Stimulated activated CD4-positive, alpha-beta T cell treated with anti-CD3 and anti-CD28 coated beads, Interleukin-12 subunit alpha, Interleukin-12 subunit beta, amount 100 ng/mL, for 4 hours (primary cell): ENCODE measurements at places on chromosomes 2 and 18.
A peak's percentile ranks its signal among the peaks of the same experiment; 100 is the strongest.

GRCh38 chr2:218880102-218880858, at the start of gene WNT10A:
TSS of gene WNT10A (plus strand) at chr2:218880852. CDS start at chr2:218880996, 144 bp downstream.
- peak; percentile 68 for DNase-seq

- no peak for DNase-seq
These were observed 235.7 kb downstream of the DYM start for GRCh38 chr18:49224738-49225137.

DNA sequence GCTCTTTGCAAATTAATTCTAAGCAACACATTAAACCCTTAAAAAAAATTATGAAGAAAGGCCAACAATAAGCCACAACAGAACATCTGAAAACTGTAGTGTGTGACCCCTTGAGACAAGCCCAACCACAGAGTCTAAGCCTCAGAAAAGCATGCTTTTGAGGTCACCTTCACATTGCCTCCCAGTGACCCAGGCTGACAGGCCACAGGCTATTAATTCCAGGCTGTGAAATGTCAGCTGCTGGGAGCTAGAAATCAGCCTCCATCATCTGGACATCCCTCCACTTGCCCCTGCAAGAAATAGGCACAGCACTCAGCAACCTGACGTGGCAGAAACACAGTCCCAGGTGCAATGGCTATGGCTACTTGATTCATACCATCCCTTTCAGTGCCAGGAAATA, 179.4 kb upstream of the ZFP36L2 start:
- no peak for DNase-seq

GRCh38 chr2:146870691-146871090, 974.1 kb upstream of the ACVR2A start:
- DNase-seq = no peak

- DNase-seq = peak; percentile 42
These were observed 1.7 kb upstream of the GCG start for GRCh38 chr2:162153608-162154224.

DNA sequence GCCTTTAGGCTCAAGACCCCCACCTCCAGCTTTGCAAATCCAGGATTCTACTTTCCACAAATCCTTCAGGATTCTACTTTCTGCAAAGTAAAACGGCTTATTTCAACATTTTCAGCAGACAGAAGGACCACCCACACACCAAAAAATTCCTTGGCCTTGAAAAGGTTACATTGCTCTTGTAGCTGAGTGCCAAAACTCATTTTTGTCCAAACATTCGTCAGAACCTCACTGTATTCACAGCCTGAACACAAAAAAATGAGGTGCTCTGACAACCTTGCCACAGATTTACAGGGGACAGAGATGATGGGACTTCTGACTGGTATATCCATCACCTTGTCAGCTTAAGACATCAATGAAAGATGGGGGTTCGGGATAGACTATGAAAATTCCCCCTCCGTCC, 63.0 kb upstream of the COX7A2L start:
- DNase-seq = no peak

GRCh38 chr2:228417526-228417925, 236.0 kb upstream of the SPHKAP start:
- DNase-seq = no peak

DNA sequence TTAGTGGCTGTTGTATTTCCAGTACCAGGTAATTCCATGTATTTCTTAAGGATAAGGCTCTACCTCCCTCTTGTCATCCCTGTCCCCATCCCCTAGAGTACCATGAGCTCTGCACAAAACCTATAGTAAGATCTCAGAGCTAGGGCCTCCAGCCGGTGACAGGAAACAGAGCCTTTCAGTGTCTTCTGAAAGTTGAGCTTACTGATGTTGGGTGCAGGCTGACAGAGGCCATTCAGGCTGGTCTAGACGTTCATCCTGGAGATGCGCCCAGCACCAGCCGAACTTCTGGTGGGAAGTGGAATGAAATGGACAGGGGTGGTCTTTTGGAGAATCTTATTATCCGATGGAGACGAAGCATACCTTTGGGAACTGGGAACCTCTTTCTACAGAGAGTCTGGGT, 16.7 kb upstream of the LYPD6B start:
- DNase-seq = no peak

GRCh38 chr2:191066197-191066918, 52.4 kb upstream of the STAT1 start:
- no peak for DNase-seq
